ENCODE measurements at places on chromosomes 2 and 18. TPM values are rescaled to one million over a fixed set of nuclear protein-coding genes. Genes with fewer than 3 reads are reported as not detected.

The TMEM178A gene
- total RNA-seq: 1.3 TPM

DNA sequence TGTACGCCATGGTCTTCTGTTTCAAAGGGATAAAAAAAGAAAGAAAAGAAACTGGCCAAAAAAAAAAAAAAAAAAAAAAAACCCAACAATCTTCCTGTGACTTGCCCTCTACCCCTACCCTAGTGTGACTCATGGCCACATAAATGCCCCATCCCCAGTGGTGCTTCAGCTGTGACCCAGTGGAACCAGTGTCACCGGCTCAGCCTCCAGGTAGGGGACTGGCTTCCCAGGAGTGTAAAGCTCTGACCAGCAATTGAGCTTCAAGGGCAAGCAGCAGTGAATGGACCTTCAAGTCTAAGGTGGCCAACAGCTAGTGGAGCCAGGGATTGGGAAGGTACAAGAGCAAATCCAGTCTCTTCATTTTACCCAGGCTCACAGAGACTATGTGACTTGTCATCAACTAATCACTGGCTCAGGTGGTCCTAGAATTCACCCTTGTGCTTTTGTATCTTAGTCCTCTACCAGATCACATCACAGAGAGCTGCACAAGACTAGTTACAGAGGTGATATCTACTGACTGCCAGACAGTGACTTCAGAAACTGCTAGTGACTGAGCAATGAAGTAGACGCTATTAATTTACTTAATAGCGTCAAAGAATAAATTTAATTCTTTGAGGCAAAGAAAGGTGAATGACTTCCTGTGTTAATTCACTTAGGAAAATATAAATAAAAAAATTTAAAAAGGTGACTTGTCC, 1.3 kb upstream of the TGFBRAP1 start:
- H3K4me3 ChIP-seq: peak overlapping the region; percentile 60
- no peaks in the 10 kb centered on the region for H3K36me3 ChIP-seq
- H3K4me1 ChIP-seq: peaks cover 26% of the 10 kb centered on the region
- peak overlapping the region; percentile 82 for H3K27ac ChIP-seq
- H3K27me3 ChIP-seq: no peaks in the 10 kb centered on the region
- no peak for DNase-seq

DNA sequence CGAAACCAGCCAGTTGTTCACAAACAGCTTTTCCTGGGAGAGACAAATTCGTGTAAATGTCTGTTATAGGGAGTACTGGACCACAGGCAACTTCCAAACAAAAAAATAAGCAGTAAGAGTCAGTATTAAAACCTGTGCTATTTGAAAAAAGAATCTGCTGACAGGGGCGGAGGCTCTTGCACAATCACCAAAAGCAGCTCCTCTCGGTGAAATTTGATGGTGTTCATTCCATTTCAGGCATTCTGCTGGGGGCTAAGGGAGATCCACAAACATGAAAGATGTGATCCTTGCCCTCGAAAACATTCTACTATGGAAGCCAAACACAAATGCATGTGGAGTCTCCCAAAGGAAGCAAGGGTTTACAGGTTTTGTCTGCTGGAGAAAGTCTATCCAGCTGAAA, 45.0 kb downstream of the TFCP2L1 start:
- no peaks in the 10 kb centered on the region for H3K4me1 ChIP-seq
- no peaks in the 10 kb centered on the region for H3K27me3 ChIP-seq
- no peak overlapping the region for H3K4me3 ChIP-seq
- H3K36me3 ChIP-seq: no peaks in the 10 kb centered on the region
- no peak for DNase-seq

GRCh38 chr2:62471816-62472215, 34.2 kb downstream of the TMEM17 start:
- H3K27me3 ChIP-seq: no peaks in the 10 kb centered on the region
- no peaks in the 10 kb centered on the region for H3K36me3 ChIP-seq
- DNase-seq: no peak
- no peak overlapping the region for H3K27ac ChIP-seq

GRCh38 chr18:63091671-63092364, 227.8 kb downstream of the BCL2 start:
- no peak overlapping the region for H3K27ac ChIP-seq
- no peak for DNase-seq
- H3K4me3 ChIP-seq: no peak overlapping the region
- no peaks in the 10 kb centered on the region for H3K36me3 ChIP-seq

DNA sequence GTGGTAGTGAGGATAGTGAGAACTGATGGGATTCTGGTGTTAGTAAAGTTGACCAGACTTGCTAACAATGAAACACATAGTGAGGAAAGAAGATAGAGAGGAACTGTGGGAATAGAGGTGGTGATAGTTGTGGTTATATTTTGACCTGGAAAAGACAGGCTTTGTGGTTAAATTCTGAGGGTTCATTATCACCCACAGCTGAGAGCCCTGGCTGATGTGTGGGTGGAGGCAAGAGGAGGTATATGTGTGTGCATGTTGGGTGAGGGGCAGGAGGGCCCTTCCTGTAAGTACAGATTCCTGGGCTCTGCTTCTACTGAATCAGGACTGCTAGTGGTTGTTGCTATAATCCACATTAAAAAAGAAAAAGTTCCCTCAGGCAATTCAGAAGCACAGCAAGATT, 26.2 kb upstream of the TMEM163 start:
- no peak overlapping the region for H3K4me3 ChIP-seq
- H3K4me1 ChIP-seq: no peaks in the 10 kb centered on the region
- no peak overlapping the region for H3K27ac ChIP-seq
- no peak for DNase-seq

The SPATS2L gene
- 87.1 TPM for total RNA-seq

- peaks cover 5% of the 10 kb centered on the region for H3K4me1 ChIP-seq
- no peak overlapping the region for H3K4me3 ChIP-seq
- H3K36me3 ChIP-seq: peaks cover 15% of the 10 kb centered on the region
- DNase-seq: no peak
- no peaks in the 10 kb centered on the region for H3K27me3 ChIP-seq
Observed at GRCh38 chr2:108450863-108451262, 1.9 kb downstream of the GCC2 start.

DNA sequence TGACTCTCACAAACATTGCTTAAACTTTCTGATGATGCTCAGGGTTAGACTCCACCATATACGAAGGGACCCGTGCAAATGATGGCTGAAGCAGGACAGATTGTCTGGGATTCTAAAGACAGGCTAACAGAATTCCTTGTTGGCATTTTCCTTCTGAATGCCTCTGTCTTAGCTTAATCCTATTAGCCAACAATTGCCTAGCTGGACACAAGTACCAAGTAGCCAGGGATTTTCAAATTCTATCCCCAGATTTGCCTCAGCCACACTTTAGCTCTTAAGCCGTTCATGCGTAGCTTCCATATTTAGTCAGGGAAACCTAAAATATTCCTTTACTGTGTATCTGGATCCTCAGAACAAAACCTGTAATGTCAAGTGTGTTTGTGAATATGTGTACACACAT, 40.0 kb downstream of the COL4A3 start:
- no peaks in the 10 kb centered on the region for H3K4me1 ChIP-seq
- no peak for DNase-seq
- H3K36me3 ChIP-seq: no peaks in the 10 kb centered on the region
- H3K4me3 ChIP-seq: no peak overlapping the region

DNA sequence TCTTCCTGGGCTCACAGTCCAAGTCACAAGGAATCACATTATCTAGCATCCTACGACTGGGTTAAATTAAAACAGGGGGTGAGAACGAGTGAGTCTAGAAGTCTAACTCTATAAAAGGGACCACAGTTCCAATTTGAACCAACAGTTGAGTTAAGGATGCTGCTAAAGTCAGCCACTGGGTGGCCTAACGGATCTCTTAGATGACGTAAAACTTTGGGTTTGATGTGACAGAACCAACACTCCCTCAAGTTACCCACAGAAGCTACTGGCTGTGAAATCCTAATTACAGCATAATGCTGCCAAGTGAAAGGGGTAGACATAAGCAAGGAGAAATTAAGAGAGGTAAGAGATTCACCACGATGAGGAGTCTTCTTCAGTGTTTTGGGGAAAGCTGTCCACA, 32.7 kb upstream of the RUFY4 start:
- H3K27ac ChIP-seq: no peak overlapping the region
- H3K36me3 ChIP-seq: no peaks in the 10 kb centered on the region
- DNase-seq: no peak
- H3K27me3 ChIP-seq: peaks cover 37% of the 10 kb centered on the region

GRCh38 chr18:23532848-23533247, 29.5 kb downstream of the RMC1 start:
- H3K27me3 ChIP-seq: no peaks in the 10 kb centered on the region
- no peak for DNase-seq
- no peak overlapping the region for H3K27ac ChIP-seq
- H3K4me3 ChIP-seq: no peak overlapping the region
- H3K36me3 ChIP-seq: peaks cover 39% of the 10 kb centered on the region

DNA sequence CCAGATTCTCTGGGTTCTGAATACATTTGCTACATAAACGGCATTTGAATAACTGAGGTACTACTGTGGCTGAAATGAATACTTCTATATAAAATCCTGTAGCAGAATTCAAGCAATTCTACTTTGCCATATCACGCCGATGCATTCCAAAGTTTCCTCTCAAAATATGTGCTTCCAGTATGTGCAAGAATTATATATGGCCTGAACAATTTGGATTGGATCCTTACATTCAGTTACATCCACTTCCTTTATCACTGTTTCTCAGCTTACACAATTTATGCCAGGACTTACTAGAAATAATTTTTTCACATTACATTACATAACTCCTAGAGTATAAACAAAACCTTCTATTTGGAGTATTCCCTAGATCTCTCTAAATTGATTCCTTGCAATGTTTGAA, 46.3 kb upstream of the STAT4 start:
- no peak overlapping the region for H3K27ac ChIP-seq
- no peak overlapping the region for H3K4me3 ChIP-seq
- H3K36me3 ChIP-seq: no peaks in the 10 kb centered on the region
- H3K27me3 ChIP-seq: no peaks in the 10 kb centered on the region

- no peak for DNase-seq
- peaks cover 7% of the 10 kb centered on the region for H3K27me3 ChIP-seq
- H3K27ac ChIP-seq: no peak overlapping the region
- no peaks in the 10 kb centered on the region for H3K36me3 ChIP-seq
- H3K4me1 ChIP-seq: no peaks in the 10 kb centered on the region
Observed at GRCh38 chr2:129004485-129004884, 685.8 kb upstream of the HS6ST1 start.

GRCh38 chr18:78812067-78812466, 167.6 kb upstream of the SALL3 start:
- no peaks in the 10 kb centered on the region for H3K36me3 ChIP-seq
- DNase-seq: no peak
- H3K27me3 ChIP-seq: peaks cover 22% of the 10 kb centered on the region
- H3K4me3 ChIP-seq: no peak overlapping the region
- H3K4me1 ChIP-seq: no peaks in the 10 kb centered on the region
- H3K27ac ChIP-seq: no peak overlapping the region

- no peak overlapping the region for H3K4me3 ChIP-seq
- H3K4me1 ChIP-seq: peaks cover 10% of the 10 kb centered on the region
- DNase-seq: no peak
- no peaks in the 10 kb centered on the region for H3K27me3 ChIP-seq
Observed at GRCh38 chr2:223034221-223034975, 17.6 kb upstream of the KCNE4 start.

GRCh38 chr2:26414311-26414710, 12.6 kb downstream of the DRC1 start:
- no peak overlapping the region for H3K27ac ChIP-seq
- no peak for DNase-seq
- H3K4me3 ChIP-seq: no peak overlapping the region
- H3K27me3 ChIP-seq: no peaks in the 10 kb centered on the region
- H3K4me1 ChIP-seq: no peaks in the 10 kb centered on the region
